RPMI7951 (cell line): ENCODE measurements at places on chromosomes 4 and X. TPM values are rescaled to one million over a fixed set of nuclear protein-coding genes. Genes with fewer than 3 reads are reported as not detected.

DNA sequence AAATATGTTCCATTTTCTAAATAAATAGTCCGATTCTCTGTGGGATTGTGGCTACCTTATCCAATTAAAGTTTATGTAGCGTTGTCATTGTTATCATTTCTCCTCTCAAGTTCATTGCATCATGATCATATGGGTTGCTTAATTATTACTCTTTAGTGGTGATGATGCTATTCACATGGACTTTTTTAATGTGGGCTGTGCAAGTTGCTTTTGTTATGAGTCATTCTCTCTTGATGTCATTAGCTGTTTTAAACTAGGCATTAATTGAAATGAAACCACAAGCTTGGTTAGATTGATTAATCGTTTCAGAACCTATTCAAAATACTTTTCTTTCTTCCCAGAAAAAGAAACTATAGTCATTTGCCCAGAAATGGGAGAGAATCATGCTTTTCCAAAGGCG lies 38.2 kb downstream of the NHS start:
- DNase-seq = peak; percentile 72

- no peak for DNase-seq
These were observed 200.0 kb downstream of the LARP7 start for GRCh38 chr4:112836895-112837294.

GRCh38 chr4:148164557-148164956 lies 277.7 kb downstream of the NR3C2 start:
- DNase-seq = no peak

DNA sequence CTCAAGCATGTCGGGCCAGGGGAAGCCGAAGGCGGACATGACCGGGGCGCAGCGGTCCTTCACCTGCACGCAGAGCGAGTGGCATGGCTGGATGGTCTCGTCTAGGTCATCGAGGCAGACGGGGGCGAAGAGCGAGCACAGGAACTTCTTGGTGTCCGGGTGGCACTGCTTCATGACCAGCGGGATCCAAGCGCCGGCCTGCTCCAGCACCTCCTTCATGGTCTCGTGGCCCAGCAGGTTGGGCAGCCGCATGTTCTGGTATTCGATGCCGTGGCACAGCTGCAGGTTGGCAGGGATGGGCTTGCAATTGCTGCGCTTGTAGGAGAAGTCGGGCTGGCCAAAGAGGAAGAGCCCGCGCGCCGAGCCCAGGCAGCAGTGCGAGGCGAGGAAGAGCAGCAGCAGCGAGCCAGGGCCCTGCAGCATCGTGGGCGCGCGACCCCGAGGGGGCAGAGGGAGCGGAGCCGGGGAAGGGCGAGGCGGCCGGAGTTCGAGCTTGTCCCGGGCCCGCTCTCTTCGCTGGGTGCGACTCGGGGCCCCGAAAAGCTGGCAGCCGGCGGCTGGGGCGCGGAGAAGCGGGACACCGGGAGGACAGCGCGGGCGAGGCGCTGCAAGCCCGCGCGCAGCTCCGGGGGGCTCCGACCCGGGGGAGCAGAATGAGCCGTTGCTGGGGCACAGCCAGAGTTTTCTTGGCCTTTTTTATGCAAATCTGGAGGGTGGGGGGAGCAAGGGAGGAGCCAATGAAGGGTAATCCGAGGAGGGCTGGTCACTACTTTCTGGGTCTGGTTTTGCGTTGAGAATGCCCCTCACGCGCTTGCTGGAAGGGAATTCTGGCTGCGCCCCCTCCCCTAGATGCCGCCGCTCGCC lies at the start of gene SFRP2:
SFRP2 (minus strand) TSS at position 671 of the 864 bp plus-strand sequence; CDS start at position 423, 248 bp downstream.
- DNase-seq = peak; percentile 46

Gene DUSP21
- total RNA-seq = not detected in 2 replicates

GRCh38 chr4:158826882-158827281 lies 58.1 kb downstream of the FNIP2 start:
- no peak for DNase-seq

DNA sequence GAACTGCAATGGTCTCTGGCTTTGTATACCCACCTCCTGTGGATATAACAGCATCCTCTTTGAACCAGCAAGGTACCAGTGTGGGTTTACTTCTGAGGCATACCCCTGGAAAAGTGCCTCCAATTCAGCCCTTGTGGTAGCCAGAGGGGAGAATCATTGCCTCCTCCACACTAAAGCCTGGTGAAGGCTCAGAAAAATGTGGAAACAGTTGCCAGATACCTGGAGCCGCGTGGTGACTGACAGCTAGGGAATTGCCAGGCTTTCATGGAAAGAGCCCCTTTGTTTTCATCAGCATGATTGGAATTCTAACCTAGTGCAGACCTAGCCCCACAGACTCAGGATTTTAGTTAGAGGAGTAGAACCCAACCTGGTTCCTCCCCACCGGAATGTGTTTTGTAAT lies 168.6 kb upstream of the KLF3 start:
- no peak for DNase-seq

DNA sequence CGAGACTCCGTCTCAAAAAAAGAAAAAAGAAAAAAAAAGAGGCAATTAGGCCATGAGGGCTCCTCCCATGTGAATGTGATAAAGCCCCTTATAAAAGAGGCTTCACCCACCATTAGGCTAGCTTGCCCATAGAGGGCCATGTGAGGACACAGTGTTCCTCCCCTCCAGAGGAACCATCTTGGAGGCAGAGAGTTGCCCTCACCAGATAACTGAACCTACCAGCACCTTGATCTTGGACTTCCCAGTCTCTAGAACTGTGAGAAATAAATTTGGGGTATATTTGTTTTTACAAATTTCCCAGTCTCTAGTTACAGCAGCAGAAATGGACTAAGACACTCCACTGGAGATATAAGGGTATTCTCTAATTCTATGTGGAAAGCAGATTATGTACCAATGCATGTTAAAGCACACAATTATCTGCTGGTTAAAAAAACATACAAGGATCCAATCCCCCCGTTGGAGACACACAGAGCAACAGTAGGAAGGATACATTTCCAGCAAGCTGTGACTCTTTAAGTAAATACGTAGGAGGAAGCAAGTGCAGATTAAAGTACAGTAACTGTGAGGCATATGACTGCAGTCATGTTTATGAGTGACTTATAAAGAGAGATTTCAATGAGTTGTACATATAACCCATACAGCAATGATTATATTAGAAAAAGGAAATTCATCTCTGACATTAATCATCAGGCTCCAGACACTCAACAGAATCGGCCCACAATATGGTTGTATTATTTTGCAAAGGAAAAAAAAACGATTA lies 21.4 kb downstream of the SH3RF1 start:
- no peak for DNase-seq

Gene NDNF
- total RNA-seq = not detected in 2 replicates

Gene HS6ST2
- total RNA-seq = not detected in 2 replicates

- no peak for DNase-seq
These were observed 64.1 kb downstream of the WWC2 start for GRCh38 chr4:183163135-183163534.

- DNase-seq = no peak
These were observed 67.1 kb downstream of the DOCK11 start for GRCh38 chrX:118562582-118563164.

Gene NR3C2
- total RNA-seq = 0.10 TPM in 1 of 2 replicates, not detected in the other

Gene TSC22D3
- 22.1 and 24.8 TPM in 2 replicates for total RNA-seq

GRCh38 chr4:153079857-153080391 lies 124.3 kb upstream of the TRIM2 start:
- DNase-seq = no peak

Gene ZNF718
- total RNA-seq = 3.6 and 4.2 TPM in 2 replicates

- no peak for DNase-seq
These were observed 15.9 kb upstream of the FAM13A start for GRCh38 chr4:89072921-89073320.

Gene XKRX
- 0.10 and 0.12 TPM in 2 replicates for total RNA-seq

Gene PNMA5
- not detected in 2 replicates for total RNA-seq
